ENCODE measurements at places on chromosomes 7 and 10.

GRCh38 chr10:114649217-114649903 lies 8.7 kb downstream of the ABLIM1 start:
- DNase-seq = no peak

GRCh38 chr7:134315679-134316538 lies 821 bp downstream of the SLC35B4 start:
- no peak for DNase-seq

GRCh38 chr10:130807721-130808120 lies 503.8 kb downstream of the TCERG1L start:
- DNase-seq = no peak

DNA sequence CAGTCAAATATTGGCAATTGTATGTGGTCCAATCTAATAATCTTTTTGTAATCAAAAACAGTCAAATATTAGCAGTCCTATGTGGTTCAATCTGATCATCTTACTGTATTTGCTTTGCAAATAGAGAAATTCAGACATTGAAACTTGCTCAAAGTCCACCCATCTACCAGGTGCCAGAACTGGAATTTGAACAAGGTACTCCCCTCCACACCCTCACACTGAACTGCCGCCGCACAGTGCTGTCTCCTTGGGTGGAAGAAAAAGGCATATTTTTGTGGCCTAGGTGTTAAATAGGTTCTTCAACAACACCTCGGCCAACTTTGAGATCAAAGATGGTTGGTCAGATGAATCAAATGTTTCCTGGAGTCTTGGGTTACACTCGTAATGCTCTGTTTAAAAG lies 544.2 kb upstream of the GALNT17 start:
- no peak for DNase-seq

DNA sequence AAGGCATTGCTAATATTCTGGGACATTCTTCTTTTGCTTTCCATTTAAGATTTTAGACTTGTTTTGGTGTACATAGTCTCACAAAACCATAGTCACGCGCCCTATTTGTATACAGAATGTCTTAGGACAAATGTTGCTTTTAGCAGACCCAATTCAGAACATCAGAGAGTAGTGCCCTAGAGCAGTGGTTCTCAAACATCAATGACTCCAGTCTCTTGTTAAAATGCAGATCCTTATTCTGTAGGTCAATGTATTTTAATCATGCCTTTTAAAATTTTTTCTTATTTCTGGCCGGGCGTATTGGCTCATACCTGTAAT lies 127.4 kb upstream of the EFCAB10 start:
- no peak for DNase-seq

- no peak for DNase-seq
Observed at GRCh38 chr7:29564496-29565223, 1.0 kb downstream of the PRR15 start.

GRCh38 chr7:2616387-2617324 lies 15.1 kb upstream of the TTYH3 start:
- DNase-seq = no peak

GRCh38 chr10:10830293-10830986 lies 187.2 kb upstream of the CELF2 start:
- no peak for DNase-seq

- DNase-seq = no peak
Observed at GRCh38 chr10:131790021-131790420, 110.8 kb upstream of the PPP2R2D start.

DNA sequence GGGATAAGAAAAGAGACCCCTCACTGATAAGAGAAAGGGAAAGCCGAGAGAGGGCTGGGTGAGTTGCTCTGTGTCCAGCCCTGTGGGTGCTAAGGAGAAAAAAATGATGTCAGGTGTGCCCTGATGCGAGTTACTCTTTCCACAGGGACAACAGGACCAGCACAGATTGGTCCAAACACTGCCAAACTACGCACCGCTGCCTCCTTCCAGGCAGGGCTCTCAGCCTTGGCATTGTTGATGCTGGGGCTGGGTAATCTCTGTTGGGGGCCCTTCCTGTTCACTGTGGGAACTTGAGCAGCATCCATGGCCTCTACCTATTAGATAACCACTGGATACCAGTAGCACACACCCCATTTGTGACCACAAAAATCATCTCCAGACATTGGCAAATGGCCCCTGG lies 10.3 kb upstream of the ATP6V0E2 start:
- DNase-seq = no peak

DNA sequence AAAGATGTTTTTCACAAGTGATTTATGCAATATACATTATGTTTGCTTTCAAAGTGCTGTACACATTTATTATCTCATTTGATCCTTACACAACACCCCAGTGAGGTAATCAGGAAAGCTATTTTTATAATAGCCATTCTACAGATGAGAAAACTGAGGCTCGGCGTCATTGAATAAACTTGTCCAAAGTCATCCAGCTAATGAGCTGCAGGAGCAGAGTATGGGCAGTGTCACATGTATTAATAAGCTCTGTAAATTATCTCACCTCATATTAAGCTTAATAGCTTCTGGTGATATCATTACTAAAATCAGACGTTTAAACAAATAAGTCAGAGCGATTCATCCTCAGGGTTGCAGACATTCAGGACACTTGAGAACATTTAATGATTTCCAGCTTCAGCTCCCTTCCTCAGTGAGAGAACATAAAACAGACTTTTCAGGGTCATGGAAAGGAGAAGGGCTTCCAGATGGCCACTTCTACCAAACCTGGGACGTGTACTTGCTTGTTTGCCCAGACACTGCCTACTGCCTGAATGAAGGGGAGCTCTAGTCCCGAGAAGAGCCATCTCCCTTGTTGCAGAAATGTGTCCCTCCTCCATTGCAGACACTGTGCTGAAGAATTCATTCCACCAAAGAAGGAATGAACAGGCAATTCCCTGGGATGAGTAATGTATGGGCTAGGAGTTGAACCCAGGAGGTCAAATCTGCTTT lies 20.5 kb upstream of the FZD1 start:
- DNase-seq = no peak

DNA sequence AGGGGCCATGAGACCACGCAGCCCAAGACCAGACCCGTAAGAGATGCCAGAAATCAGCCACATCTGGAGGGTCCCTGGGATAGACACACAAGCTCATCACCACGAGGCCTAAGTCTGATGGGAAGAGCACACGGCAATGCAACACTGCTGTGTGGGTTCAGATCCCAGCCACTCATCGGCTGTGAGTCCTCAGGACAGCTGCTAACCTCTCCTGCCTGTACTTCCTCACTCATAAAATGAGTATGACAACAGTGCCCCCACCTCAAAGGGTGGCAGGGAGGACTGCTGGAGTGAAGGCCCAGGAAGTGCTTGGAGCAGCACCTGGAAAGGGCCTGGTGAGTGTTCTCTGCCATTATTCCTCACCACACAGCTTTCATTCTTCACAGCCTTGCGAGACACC lies 60.9 kb downstream of the MAD1L1 start:
- no peak for DNase-seq

- DNase-seq = no peak
Observed at GRCh38 chr7:27031289-27032172, 64.3 kb downstream of the HOXA1 start.

DNA sequence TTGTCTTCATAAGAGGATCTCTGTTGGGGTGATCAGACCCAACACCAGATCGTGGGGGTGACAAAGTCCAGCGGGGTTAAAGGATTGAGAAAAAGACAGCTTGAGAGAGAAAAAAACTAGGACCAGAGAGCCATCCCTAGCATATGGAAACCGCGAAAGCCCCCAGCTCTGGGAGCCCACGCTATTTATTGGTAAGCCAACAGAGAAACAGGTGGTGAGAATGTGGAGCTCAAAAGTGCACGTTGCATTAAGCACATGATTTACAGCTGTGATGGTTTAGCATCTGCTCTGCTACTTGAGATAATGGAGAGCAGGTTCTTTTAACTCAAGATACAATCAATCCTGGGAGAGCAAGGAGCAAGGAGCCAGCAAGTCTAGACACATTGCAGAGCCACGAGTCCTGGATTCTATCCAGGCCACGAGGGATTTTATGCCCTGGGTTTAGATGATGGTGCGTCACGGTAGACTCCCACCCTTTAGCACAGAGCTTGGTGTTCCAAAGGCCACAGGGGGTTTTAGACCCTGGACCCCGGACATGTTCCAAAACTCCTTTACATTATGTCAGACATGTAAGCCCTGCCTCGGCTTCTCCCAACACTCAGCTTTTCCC lies 755.2 kb upstream of the SORCS1 start:
- DNase-seq = no peak

DNA sequence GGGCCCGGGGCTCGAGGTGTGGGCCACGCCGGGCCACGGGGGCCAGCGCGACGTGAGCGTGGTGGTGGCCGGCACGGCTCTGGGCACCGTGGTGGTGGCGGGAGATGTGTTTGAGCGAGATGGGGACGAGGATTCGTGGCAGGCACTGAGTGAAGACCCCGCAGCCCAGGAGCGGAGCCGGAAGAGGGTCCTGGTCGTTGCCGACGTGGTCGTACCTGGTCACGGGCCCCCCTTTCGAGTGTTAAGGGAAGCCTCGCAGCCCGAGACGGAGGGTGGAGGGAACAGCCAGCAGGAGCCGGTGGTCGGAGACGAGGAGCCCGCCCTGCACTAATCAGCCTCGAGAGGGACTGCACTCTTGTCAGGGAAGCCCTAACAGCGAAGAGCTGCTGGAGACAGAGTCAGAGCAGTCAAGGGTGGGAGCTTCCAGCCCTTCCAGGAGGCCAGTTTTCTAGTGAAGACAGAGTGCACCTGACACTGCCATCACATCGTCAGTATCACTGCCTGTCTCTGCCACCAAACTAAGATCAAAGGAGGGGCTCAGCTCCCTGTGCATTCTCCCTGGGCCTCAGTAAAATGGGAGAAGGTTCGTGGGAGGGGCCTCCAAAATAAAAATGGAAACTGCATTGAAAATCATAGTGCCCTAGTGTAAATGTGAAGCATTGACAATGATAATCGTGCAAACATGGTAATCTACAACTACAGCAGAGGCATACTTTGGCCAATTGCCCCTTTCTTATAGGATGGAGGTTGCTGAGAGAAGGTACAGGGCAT lies 1.3 kb downstream of the MBLAC1 start:
- DNase-seq = no peak

GRCh38 chr10:49115796-49116508 lies 630 bp upstream of the VSTM4 start:
- DNase-seq = no peak

DNA sequence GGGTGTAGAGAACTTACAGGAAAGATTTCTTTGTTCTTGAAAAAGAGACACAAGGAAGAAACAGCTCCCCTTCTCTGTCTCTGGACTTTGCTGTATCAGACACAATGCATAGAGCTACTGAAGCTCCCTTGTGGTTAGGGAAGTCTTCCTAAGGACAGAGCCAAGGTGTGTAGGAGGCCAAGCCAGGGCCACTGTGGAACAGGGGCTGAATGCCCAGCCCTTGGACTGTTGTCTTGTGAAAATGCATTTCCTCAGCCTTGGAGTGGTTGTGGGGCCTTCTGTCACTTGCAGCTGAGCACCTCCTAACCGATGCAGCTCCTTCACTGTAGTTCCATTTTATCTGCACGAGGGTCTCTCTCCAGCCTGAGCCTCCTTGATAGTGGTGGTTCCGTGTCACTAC lies 353.4 kb downstream of the CCSER2 start:
- no peak for DNase-seq

- no peak for DNase-seq
Observed at GRCh38 chr10:14674376-14675050, 100.2 kb downstream of the FAM107B start.

- DNase-seq = no peak
Observed at GRCh38 chr10:129964611-129965424, 744 bp upstream of the EBF3 start.

DNA sequence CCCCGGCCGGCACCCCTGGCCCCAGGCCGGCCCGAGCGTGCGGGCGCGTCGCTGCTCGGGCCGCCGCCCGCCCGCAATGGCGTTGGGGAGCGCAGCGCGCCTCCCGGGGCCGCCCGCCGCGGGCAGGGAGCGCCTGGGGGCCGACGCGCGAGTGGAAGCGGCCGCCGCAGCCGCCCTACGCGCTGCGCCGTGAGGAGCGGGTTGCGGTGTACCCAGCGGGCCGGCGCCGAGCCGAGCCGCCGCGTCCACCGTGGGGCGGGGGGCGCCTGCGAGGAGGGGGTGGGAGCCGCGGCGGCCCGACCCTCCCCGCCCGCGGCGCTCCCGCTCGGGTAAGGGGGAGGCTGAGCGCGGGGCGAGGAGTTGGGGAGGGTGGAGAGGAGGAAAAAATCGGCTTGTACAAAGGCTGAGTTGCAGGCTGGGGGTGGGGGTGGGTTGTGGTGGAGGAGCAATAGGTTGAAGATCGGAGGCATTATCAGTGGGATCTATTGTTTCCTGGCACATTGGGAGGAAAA lies 473 bp downstream of the PPP1R9A start:
- DNase-seq = no peak

DNA sequence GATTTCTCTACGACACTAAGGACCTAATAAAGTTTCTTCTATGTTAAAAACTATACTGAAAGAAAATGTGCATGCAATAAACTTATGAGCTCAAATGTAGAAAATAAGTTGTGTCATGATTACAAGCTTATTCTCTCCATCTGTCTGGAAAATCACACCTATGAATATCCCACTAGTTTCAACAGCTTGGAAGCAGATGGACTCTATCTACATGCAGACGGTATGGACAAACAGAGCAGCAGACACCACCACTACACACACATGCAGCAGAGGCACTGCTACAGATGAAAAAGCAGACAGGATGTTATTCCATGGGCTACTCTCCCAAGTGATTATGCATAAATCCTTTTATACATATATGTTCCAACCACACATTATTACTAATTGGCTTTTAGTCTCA lies 123.4 kb upstream of the TARP start:
- no peak for DNase-seq

DNA sequence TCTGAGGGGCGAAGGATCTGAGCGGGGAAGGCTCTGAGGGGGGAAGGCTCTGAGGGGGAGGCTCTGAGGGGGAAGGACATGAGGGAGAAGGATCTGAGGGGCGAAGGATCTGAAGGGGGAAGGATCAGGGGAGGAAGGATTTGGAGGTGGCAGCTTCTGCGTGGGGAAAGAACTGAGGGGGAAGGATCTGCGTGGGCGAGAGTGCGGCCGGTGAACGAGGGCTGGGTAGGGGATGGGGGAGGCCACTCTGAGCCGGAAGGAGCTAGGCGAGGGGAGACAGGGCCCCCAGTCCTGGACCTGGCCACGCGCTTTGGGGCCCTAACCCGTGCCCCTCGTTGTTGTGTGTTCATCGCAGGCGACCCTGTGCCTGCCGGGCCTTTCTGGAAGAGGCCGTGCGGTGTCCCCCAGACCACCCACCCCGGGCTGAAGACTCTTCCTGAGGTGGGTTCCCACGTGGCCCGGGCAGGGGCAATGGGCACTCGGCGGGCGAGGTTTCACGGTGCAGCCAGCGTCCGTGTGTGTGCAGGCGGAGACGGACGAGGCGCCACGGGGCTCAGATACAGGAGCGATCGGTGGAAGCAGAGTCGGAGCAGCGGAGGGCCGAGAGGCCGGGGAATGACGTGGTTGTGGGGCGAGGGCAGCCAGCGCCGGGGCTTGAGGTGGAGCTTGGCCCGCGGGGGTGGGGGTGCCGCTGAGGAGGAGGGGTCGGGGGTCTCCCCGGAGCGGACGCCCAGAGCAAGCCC lies 2.0 kb downstream of the CALY start:
- DNase-seq = no peak

DNA sequence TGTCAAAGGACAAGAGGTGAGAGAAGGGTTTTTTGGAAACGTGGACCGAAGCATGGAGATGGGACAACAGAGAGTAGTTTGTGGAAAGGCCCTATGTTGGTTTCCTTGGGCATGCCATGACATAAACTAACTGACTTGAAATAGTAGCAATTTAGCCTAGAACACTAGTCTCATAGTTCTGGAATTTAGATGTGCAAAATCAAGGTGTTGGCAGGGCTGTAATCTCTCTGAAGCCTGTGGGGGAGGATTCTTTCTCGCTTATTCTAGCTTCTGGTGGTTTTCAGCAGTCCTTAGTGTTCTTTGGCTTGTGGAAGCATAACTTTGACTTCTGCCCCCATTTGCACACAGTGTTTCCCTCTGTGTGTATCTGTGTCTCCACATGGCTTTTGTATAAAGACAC lies 283.4 kb downstream of the GFRA1 start:
- DNase-seq = no peak
